ENCODE measurements at places on chromosomes 6 and 20.
A peak's percentile ranks its signal among the peaks of the same experiment; 100 is the strongest.

- DNase-seq, result no peak
Measured at GRCh38 chr6:43951063-43951755, 176.0 kb downstream of the MRPL14 start.

GRCh38 chr6:24922170-24922569 is 13.6 kb downstream of the RIPOR2 start:
- DNase-seq, result no peak

DNA sequence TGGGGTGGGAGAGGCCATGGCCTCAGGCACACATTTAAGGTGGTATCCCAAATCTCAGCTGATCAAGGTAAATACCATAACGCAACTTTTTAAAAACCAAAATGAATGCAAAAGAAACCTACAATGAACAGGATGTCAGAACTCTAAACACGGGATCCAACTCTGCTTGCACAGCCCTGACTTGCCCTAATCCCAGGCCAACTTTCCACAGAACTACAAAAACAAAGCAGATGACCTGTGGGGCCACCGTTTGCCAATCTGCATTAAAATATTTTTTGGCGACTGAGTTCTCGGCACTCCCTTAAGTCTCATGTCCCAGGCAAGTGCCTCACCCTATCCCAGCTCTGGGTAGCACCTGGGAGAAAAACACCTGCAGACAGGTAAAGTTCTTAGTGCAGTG is 110.5 kb downstream of the ZFP64 start:
- no peak for DNase-seq

- no peak for DNase-seq
Measured at GRCh38 chr6:62391358-62391757, 105.3 kb upstream of the KHDRBS2 start.

GRCh38 chr6:69907981-69908498 is 41.7 kb downstream of the COL19A1 start:
- DNase-seq, result no peak

DNA sequence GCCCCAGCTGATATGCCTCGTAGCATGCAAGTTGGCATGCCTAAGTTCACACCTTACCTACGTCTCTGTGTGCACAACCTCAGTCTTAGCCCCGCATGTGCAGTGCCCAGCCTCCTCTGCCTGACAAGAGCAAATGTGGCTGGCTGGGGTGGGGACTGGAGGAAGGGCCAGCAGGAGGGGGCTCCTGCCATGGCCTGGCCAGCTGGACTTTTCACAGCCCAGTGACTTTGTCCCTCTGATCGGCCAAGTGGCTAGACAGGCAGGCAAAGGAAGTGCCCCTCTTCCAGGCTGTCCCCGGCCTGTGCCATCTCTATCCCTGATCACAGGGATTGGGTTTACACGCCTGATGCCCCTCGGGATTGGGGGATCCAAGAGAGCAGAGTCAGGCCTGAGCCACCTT is 49.5 kb upstream of the SIRPA start:
- DNase-seq, result no peak

DNA sequence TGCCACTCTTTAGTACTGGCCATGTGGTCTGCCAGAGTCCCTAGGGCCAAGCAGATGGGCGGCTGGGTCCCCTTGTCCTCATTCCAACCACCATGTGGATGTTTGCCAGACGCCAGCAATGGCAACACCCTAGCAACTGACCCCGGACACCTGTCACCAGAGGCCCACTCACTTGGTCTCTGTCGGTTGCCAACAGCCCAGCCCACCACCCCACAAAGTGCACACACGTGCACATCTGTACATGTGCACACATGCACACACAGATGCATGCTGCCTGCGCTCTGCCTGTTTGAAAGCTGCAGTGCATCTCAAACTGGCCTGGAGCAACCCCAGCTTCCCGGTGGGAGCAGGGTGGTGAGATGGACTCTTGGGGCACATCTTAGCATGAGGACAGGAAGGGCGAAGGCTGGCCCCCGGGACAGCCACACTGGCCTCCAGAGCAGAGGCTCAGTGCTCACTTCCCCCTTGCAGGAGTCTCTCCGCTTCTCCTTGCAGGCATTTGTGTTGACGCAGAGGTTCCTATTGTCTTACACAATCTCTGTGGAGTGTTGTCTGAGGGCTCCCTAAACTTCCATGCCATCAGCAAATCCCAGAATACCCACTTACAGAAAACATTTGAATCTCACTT is 54.0 kb downstream of the PSMG4 start:
- no peak for DNase-seq

DNA sequence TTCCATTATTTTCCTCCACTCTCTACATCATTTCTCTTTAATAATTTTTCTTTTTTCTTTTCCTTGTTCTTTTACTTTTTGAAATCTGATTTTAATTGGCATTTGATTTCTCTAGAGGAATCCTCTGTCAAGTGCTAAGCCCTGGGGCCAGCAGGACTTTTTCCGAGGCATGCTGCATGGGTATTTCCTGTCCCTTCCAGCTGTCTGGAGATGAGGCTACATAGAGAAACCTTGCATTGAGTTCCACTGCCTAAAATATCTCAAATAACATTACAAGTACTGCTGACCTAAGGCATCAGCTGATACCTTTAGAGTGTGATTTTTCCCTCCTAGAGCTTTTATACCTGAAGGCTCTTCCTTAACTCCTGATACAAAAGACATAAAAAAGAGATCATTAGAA is 6.2 kb downstream of the RNF217 start:
- DNase-seq, result no peak

DNA sequence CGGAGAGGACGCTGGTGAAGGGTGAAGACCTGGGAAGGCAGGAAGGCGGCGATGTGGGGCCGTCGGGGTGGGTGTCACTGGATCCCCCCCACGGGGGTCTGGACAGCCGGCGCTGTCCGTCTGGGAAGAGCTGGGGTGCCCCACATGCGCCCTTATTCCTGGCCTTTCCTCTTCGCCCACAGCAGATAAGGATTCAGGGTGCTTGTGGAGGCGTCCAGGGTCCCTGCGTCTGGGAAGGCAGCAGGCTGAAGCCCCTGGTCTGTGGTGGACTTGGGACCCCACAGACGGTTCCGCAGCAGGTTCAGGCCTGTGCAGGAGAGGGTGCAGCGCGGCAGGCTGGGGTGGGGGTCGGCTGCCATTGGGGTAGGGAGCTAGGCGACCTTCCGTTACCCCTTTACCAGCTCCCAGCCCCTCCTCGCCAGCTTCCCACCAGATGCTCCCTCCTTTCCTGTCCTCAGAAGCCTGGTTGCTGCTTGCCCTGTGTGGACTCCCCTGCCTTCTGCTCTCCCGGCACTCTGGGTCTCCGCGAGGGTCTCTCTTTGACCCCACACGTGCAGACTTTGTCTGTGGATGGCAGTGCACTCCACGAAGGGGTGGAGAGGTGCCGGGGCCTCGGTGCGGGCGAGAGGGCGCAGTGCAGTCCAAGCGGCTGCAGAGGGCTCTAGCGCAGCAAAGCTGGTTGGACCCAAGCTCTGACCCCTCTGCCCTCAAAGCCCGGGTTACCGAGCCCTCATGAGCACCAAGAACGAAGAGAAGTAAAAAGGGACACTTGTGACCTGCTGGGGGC is 2.1 kb upstream of the GATA5 start:
- DNase-seq, result no peak

GRCh38 chr20:47725248-47725973 is 59.9 kb downstream of the SULF2 start:
- peak; percentile 16 for DNase-seq

DNA sequence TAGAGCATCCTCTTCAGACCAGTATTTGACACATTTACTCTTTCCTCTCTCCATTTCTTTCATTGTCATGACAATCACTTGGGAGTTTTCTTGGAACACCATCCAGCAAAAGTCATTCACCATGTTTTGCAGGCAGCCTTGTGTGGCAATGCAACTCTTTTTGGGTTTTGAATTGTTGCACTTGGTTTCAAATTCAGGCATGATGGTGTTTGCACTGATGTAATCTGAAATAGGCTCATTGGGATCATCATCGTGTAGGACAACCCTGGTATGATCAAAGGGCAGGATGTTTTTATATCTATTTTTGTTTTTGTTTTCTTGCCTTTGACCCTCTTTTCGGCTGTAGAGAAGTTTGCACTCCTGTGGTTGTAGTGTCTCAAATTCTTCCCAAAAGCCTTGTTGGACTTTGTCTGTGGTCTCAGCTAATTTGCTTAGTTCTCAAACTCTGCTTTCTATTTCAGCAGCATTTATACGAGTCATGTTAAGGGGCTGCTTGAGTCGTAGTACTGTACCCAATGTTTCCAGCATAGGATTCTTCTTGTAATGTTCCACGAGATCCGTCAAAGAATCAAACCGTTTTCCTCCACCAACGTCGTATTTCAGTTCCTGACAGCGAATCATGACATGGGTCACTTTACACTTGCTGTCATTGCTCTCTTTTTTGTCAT is 160.8 kb upstream of the TNFAIP3 start:
- no peak for DNase-seq

DNA sequence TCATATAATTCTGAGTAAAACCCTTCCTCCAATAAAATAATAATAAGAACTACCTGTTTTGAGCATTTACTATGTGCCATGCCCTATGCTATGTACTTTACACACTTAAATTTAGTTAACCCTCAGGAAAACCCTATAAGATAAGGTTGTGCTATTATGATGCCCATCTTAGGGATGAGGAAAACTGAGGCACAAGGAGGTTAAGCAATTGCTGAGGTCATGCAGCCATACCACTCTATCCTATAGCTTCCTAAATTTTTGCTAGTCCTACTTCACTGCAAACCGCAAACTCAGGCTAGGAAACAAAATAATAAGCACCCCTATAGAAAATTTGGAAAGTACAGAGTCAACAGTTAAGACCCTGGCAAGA is 38.9 kb upstream of the GFOD1 start:
- no peak for DNase-seq

DNA sequence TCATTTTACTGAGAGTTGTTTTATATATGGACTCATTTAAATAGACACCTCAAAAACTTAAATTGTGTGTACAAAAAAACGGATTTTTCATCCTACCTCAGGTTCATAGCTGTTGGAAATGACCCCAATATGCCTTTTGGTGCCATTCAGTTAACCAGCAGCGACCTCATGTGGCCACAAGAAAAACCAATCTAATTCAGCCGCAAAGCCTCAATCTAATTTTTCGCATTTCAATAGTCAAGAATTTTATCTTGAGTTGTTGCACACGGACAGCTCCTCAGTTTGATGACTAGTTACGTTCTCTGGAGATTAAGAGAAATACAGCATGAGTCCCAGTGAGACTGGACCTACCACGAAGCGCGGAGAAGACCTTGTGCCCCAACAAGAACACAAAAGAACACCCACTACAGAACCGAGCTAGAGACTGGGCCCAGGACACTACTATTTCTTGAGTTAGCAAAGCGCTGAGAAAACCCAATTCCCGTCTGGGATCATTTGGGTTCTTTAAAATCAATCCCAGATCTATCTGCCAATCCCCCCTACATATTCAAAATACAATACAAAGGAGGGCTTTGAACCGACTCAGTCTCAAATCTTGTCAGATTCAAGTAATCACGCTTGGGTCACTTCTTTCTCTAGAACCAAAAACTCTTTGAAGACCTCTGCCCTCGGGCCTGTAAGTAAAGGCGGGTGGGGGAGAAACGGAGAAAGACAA is 1.1 kb downstream of the TCP11 start:
- DNase-seq, result peak; percentile 22

GRCh38 chr20:36285746-36286447 is 20.2 kb upstream of the DLGAP4 start:
- no peak for DNase-seq

DNA sequence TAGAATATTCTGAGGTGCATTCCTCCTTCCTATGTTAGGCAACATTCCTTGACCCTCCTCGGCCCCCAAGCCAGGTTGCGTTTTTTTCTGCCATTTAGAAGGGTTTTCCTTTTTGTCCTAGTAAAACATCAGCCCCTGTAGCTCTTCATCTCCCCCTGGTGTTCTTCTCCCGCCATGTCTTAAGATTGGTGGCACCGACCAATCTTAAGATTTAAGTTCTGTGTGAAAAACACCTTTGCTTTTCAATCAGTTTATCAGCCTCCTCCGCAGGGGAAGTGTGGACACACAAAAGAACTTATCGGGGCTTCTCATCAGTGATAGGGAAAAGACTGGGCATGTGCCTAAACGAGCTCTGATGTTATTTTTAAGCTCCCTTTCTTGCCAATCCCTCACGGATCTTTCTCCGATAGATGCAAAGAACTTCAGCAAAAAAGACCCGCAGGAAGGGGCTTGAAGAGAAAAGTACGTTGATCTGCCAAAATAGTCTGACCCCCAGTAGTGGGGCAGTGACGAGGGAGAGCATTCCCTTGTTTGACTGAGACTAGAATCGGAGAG is 719 bp upstream of the EDN1 start:
- no peak for DNase-seq

- no peak for DNase-seq
Measured at GRCh38 chr20:43959079-43959919, 44.6 kb downstream of the TOX2 start.

DNA sequence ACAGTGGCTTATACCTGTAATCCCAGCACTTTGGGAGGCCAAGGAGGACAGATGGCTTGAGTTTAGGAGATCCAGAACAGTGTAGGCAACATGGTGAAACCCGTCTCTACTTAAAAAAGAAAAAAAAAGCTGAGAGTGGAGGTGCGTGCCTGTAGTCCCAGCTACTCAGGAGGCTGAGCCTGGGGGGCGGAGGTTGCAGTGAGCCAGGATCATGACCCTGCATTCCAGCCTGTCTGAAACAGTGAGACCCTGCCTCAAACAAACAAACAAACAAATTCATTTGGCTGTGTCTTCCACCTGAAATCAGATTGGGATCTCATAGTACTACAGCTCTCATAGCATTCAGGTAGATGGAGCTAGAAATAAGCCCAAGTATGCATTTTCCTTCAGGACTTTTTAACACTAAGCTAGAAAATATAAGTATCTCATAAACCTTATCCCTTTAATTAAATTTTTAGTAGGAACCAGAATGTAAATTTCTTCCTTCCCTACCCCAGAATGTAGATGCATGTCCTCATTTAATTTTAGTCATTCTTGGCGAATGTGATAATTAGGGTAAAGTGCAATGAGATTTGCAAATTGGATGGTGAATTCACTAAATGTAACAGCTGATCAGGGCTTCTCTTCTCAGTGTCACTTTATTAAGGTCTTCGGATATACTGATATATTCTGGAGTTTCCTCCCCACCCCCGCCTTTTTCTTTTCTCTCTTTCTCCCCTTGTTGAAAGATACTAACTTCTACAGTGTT is 190.4 kb downstream of the CDKAL1 start:
- no peak for DNase-seq

- DNase-seq, result no peak
Measured at GRCh38 chr6:128767705-128768104, 115.2 kb upstream of the LAMA2 start.

- DNase-seq, result no peak
Measured at GRCh38 chr20:50516180-50516934, 6.2 kb downstream of the PTPN1 start.

- DNase-seq, result peak; percentile 20
Measured at GRCh38 chr6:140079328-140079727, 704.9 kb upstream of the CITED2 start.

DNA sequence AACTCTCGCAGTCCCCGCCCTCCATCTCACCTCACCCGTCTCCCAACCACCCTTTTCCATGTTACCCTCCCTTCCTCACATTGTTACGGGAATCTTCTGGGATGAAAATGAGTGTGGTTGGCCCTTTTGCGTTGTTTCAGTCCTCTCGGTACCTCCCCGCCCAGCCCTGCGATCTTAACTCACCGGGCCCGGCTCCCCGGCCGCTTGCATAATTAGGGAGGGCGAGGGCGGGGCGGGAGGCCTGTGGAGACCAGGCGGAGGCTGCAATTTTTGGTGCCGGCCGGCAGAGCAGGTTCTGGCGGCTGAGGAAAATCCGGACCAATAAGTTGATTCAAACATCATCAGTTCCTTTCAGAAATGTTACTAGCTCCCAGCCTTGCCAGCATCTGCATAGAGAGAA is 25.2 kb downstream of the TFAP2B start:
- DNase-seq, result no peak
